Brain pericyte (primary cell): ENCODE measurements at places on chromosomes 3 and 15.

DNA sequence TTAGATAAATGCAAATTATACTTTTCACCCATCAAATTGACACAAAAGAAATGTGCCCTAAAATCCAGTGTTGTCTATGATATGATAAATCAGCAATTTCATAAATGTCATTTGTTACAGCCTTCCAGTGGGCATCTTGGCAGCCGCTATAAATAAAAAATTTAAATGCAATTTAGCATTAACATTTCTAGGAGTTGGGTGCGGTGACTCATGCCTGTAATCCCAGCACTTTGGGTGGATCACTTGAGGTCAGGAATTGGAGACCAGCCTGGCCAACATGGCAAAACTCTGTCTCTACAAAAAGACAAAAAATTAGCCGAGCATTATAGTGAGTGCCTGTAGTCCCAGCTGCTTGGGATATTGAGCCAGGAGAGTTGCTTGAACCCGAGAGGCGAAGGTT is 65.9 kb upstream of the POMGNT2 start:
- DNase-seq: no peak

DNA sequence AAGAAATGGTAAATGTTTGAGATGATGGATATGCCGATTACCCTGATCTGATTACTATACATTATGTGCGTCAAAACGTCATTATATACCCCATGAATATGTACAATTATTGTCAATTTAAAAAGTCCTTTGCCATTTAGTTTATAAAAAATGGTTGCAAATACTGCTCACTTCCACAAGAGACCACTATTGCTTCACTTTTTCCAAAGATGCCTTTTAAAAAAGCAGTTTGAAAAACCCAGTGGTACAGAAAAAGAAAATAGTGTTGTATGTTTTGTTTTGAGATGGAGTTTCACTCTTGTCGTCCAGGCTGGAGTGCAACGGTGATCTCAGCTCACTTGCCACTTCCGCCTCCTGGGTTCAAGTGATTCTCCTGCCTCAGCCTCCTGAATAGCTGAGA is 39.3 kb downstream of the EDEM1 start:
- no peak for DNase-seq

GRCh38 chr3:120689395-120689794 is 7.4 kb upstream of the HGD start:
- DNase-seq: no peak

- DNase-seq: no peak
These were observed 27.2 kb upstream of the ATP1B3 start for GRCh38 chr3:141849056-141849815.

- no peak for DNase-seq
These were observed 343.7 kb downstream of the EPHB1 start for GRCh38 chr3:135138776-135139175.

DNA sequence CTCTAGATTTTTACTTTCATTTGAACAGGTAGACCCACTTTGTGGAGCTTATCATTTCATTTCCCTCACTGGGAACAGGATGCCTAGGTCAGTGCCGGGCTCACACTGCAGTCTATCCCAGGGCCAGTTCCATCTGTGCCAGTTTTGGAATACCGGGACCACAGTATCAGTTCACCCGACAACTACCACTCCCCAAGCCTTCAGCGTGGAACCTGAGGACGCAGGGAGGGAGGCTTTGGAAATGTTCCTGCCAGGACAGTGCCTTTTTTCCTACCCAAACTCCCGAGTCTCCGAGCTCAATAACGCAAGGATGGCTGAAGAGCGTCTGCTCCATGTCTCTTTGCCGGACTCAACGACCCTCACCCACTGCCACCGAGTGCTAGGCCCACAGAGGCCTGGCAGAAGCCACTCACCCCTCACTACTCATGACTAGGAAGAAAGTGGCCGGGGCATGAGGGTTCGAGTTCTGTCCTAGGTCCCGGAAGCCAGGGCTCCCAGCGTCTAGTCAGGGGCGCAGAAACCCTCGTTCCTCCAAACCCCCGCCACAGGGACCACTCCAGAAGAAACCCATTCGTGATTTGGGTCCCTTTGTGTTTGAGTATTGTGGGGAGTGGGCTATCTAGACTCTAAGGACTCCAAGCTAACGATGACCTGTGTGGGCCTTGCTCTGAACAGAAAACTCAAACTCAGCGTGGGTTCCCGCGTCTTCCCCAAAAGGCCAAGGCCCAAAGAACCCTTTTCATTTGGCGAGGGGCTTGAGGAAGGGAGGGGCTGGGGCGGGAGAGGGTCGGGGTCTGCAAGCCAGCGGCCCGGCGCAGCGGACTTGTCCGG is 11.4 kb downstream of the ZIC1 start:
- peak; percentile 36 for DNase-seq

DNA sequence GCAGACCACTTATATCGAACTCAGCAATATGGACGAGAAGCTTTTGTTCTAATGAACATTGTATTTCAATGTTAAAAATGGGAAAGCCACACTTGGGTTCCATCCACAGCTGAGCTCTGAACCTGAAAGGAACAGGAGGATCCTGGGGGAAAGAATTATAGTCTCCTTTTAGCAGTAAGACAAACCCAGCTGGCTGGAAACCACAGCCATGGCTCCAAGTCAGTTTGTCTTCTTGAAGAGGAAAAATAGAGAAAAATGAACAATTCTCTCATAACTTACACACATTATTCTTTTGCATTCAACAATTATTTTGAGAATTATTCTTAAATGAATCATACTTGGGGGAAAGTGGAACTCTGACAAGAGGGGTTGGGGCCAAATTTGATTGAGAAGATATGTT is 149.2 kb upstream of the VEPH1 start:
- DNase-seq: no peak

GRCh38 chr3:29255854-29256696 is 24.8 kb upstream of the RBMS3 start:
- no peak for DNase-seq

DNA sequence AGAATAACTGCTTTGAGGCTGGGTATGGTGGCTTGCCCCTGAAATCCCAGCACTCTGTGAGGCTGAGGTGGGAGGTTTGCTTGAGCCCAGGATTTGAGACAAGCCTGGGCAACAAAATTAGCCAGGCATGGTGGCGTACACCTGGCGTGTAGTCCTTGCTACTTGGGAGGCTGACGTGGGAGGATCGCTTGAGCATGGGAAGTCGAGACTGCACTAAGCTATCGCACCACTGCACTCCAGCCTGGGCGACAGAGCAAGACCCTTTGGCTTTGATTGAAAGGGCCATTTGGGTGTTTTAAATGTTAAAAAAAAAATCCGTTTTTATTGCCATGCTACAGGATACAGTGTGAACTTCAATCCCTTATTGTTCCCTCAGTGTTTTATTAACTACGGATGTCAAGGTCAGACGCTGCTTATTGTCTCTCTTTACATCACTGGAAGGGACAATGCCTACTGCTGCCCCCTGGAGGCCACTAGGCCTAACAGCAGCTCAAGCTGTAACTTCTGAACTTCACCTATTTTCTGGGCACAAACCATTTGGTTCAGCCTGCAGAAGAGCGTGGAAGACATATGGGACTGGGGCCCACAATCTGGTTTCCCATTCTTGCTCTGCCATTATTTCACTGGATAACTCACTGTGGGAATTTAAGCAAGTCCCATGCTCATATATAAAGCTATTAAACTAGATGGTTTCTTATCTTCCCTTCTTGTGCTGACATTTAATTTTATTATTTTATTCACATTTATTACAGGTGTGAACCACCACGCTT is 15.3 kb upstream of the IREB2 start:
- DNase-seq: no peak

DNA sequence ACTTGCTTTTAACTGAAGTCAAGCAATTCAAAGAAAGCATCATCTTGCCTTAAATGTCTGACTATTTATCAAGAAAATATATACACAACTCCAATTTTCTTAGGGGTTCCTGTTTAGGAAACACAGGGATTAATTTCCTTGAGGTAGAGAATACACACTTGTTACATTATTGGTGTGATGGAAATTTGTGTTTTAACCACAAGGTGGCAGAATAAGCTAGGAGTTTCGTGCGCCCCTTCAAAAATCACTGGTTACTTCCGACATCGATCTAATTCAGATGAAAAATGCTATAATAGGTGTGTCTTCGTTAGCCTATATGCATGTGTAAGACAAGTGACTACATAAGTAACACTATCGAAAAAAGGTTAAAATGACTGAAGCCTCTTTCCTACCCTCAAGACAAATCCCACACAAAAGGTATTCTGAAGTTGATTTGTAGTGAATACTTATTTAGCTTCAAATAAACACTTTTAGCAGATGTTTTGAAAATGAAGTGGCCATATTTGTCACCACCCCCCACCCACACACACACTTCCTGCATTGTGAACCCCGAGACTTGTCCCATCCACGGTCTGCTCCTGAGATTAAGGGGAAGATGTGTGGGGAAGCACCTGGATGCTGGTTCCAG is 246.5 kb downstream of the ROBO1 start:
- DNase-seq: peak; percentile 25

DNA sequence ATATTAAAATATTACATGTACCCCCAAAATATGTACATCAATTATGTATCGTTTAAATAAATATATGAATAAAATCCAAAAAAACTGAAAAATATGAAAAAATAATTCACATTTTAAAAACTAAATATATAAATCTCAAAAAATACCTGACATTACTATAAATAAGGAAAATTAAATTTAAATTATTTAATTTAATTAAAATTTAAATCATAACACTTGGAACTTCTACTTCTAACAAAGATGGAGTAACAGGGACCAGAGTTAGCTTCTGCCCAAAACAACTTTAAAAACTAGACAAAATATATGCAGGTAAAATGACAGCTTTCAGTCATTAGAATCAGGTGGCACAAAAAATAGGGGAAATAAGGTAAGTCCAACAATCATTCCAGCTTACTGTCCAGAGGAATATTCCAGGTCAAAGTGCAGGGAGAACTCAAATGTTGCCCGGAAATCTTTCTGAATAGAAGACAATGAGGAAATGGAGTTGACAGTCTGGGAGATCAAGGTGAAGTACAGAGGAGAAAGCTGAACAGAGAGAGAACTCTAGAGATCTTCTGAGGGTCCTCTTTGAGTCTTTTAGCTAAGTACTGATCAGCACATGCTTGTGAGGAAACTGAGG is 207.7 kb upstream of the ATP11B start:
- no peak for DNase-seq

DNA sequence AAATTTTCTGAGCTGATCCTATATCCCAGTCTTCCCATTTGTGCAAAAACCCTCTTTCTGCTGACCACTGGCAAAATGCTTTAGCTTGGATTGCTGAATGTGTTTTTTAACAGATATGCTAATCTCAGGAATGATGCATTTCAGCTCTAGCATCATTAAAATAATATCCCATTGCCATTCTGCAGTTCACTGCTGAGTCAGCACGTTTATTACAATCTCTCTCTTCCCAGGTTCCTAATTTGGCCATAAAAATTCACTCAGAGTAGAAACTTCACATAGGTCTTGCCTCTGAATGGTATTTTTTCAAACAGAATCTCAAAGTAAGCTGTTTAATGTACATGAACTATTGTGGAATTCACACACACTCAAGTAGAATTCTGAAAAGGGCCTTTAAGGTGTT is 509.6 kb upstream of the SUCLG2 start:
- DNase-seq: no peak

- DNase-seq: no peak
These were observed 70.4 kb downstream of the KLF13 start for GRCh38 chr15:31396881-31397560.

DNA sequence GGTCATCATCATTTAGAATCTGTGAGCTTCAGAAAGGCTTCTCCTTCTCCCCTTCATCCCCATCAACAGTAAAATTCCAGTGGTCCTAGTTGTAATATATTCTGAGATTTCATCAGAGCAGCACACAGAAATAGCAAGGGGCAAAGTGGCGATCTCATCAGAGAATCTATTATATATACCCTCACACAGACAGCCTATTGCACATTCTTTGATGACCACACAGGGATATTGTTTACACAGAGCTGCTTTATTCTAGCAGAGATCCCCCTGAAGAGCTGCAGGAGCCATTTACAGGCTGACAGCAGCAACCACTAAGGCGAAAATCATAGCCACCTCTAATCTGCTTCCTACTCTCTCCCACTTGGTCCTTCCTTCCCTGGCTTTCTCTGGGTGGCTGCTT is 42.0 kb upstream of the CRBN start:
- DNase-seq: no peak

DNA sequence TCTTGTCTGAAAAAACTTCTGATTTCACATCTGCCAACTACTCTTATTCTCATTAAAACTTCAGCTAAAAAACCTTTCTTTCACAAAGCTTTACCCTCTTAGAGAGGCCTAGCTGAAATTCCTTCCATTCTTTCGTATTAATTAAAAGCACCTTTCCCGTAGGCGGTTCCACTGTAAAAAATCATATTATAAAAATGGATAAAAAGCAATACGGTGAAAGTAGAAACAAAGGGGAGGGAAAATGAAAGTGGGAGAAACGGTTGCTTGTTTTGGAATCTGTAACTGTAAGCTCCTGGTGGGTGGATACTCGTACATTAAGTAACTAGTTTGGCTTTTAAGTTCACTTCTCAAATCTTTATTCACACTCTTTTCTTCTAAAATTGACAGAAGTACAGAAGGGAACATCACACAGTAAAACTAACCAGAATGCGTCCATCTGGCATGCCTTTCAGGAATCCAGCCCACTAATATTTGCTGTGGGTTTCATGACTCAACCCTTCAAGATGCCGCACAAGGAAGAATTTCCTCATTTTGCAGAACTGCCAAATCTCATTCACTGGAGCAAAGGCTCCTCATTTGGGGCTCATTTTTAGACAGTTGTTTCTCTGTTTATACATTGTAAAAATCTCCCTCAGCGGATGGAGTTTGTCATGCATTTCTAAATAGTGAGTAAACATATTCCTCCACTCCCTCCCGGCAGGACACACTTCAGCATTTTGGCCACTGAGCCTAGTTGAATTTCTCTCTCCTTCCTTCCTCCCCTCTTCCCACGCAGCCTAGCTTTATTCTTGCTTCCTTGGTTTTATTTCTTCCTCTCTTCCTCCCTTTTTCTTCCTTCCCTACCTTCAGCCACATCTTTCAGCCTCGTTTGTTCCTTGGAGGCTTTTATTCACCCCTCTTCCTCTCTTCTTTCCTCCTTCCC is 419.5 kb upstream of the NAALADL2 start:
- DNase-seq: peak; percentile 68

- DNase-seq: no peak
These were observed 140.8 kb downstream of the TP63 start for GRCh38 chr3:189771842-189772450.

DNA sequence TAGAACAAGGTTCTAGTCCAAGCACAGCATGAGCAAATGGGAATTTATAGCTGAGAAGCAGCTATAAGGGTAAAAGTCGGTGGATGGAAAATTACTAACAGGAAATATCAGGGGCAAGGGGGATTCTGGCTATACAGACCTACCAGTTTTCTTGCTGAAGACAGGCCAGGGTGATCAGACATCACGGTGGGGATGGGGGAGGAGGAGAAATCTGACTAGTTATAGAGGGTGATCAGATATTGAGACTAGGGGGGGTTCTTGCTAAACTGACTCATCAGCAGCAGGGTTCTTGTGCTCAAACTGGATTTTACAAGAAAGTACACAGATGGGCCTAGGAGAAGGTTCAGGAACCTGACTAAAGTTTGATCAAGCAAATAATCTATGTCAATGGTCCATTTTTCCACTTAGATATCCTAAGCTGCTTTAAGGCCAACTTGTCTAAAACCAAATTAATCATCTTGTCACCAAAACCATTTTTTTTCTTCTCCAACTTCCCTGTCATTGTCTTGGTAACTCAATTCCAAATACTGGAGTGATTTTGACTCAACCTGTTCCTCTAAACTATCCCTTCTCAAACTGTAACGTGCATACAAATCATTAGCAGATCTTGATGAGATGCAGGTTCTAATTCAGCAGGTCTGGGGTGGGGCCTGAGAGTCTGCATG is 4.6 kb downstream of the TMEM212 start:
- DNase-seq: no peak

GRCh38 chr3:1600206-1600605 is 498.5 kb upstream of the CNTN4 start:
- DNase-seq: no peak
